ENCODE measurements at places on chromosomes 5 and 9.

- DNase-seq = no peak
These were observed 28.5 kb upstream of the TNFSF15 start for GRCh38 chr9:114834386-114834785.

DNA sequence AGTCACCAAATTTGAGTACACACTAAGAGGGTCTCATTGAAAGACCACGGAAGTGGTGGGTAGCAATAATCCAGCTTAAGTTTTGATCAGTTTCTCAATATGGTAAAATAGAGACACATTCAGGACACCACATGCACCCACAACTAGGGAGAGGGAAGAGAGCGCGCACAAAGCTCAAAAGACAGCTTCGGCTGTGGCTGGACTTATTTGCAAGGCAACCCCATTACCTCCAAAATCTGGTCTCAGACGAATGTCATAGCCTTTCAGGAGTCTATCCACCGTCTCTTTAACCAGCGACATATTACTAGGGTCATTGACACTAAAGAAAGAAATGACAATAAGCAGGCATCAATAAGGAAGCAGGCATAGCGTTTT, 443 bp downstream of the GABRB2 start:
- DNase-seq = peak; percentile 8

DNA sequence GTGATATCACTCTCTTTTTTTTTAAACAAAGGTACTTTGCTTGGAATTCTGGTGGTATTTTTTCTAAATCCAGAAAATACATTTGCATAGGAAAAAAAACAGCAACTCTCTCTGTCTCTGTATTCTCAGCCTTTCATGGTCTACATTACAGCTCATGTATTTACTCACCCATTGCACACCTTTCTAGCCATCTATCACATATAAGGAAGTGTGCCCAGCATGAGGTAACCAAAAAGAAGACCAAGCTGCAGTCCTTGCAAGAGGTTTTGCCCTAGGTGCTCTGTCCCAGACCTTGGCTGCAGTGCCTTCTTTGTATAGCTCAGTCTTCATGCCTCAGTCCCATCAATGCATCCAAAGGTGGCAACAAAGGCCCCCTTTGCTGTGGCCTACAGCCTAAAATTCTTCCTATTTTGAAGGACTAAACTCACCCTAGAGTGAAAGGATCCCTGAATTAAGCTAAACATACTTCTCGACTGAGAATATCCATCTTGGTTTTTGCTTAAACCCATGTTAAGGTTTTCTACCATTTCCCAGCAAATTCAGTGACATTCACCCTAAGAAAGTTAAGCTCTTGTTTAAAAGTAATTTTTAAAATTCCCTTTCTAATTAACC, 446.4 kb downstream of the KIF4B start:
- no peak for DNase-seq

- DNase-seq = no peak
These were observed 81.4 kb downstream of the NSUN2 start for GRCh38 chr5:6551287-6551954.

DNA sequence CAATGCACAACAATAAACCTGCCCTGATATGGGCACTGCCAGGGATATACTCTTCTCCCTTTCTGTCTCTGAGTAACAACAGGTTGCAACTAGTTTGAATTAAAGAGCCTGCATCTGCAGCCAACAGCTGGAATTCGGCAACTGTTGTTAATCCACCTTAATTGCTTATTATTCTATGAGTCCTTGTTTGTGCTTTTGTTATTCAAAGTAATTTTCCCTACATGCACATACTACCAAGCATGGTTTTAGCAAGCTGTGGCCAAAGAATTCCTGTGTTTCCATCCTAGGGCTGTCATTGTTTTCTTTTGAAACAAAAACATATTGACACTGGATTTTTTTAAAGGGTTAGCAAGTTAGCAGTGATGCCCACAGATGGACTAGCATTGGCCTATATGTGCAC, 171.5 kb downstream of the EFNA5 start:
- DNase-seq = no peak

- DNase-seq = peak; percentile 29
These were observed 81.4 kb upstream of the ANKRD55 start for GRCh38 chr5:56314529-56314928.

- DNase-seq = peak; percentile 32
These were observed at the start of gene HMHB1 for GRCh38 chr5:143812085-143812705. Gene HMHB1, plus strand, starts transcription at chr5:143812161.

- no peak for DNase-seq
These were observed 15.1 kb downstream of the IRF1 start for GRCh38 chr5:132475497-132475882.

GRCh38 chr5:116938488-116938887, 363.9 kb upstream of the SEMA6A start:
- DNase-seq = no peak

GRCh38 chr5:38927470-38927869, 81.7 kb downstream of the OSMR start:
- DNase-seq = no peak

- DNase-seq = no peak
These were observed 620.7 kb upstream of the ARRDC3 start for GRCh38 chr5:92003806-92004205.

DNA sequence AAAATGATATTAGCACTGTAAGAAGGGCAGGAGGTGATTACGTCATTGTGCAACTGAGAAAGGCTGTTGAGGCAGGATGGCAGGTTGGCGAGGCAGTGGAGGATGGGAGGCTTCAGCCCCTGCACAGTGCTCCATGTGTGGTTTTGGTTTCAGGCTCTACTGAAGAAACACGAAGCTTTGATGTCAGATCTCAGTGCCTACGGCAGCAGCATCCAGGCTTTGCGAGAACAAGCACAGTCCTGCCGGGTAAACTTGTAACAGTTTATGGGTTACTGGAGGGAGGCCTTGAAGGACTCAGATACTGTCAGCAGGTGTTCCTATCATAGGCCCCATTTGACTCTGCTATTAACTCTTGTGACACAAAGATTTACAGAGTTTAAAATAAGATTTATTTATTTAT, 35.1 kb downstream of the SPTAN1 start:
- DNase-seq = no peak
